ENCODE measurements at places on chromosomes 7 and 10.

DNA sequence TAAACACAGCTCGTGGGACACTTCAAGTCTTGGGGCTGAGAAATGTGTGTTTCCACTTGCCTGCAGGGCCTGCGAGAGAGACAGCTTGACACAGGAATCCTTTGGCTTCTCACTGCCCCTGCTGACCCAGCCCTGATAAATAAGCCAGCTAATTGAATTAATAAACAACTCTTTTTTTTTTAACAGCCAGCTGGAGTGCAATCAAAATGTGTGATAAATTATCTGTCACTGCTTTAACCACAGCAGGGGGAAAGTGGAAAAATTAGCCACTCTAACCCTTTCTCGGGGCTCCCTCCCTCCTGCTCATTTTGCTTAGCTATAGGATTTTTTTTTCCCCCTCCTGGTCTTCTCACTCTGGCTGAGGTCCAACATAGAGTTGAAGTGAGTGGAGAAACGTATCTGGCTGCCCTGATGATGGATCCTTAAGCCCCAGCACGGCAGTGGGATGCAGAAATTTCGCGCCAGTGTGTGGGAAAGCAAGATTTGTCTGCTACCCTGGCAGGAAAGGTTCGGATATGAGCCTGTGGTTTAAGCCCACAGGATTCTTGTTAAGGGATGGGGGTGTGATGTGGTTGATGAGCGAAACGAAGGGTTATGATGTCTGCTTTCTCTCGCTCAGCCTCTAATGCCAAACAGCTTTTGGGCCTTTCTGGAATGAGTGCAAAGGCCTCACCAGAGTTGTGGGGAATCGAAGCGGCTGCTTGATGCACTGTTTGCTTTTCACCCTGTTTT is 173.8 kb downstream of the TRIL start:
- no peak for DNase-seq

DNA sequence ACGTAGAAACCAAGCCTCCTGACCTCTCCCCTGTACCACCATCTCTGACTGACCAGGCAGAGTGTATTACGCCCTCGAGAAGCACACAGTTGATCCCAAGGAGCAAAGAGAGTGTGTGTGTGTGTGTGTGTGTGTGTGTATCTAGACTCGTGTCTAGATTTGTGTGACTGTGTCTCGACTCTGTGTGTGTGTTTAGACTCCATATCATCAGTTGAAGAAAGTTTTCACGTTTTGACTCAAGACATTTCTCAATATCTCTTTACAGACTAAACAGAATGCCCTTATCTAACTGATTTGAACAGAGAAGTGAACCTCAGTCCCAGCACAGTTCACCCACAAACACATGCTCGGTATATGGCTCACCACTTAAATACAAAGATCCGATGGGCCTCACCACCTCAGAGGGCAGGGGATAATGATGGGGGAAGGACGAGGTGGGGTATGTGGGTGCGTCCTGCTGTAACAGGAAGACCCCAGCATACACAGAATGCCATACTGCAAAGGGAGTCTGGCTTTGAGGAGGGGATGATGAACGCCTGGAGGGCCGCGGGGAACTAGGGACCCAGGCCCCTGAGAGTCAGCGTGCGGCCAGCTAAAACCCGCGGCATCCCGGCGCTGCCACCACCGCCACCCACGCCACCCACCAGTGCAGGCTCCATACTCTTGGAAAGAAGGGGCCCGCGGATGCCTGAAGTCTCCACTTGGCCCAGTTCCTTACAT is 780 bp downstream of the ALDH18A1 start:
- DNase-seq = peak; percentile 51

GRCh38 chr10:29734640-29734961 is 99.8 kb upstream of the SVIL start:
- peak; percentile 47 for DNase-seq

- peak; percentile 29 for DNase-seq
These were observed 92.6 kb downstream of the CHST15 start for GRCh38 chr10:124000792-124001201.

- peak; percentile 95 for DNase-seq
These were observed 770.4 kb downstream of the TNS3 start for GRCh38 chr7:46811529-46811928.

GRCh38 chr7:16648551-16648950 is 2.6 kb downstream of the BZW2 start:
- DNase-seq = no peak

- DNase-seq = peak; percentile 46
These were observed 46.0 kb downstream of the ATAD1 start for GRCh38 chr10:87771871-87772500.

DNA sequence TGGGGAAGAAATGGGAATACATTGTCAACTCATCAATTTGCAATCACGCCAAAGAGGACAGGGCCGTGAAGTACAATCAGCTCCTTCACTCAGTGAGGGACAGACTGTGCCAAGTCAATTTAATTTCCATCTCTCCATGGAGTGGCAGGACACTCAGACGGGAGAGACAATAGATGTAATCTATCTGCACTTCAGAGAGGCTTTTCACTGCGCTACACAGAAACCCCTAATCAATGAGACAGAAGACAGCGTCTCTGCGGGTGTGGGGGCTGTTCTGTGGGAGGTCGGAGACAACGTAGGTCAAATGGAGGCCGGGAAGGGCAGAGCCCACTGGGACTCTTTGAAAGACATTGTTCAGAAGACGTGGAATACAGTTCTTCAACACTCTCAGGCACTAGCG is 541.0 kb upstream of the ADARB2 start:
- DNase-seq = no peak

DNA sequence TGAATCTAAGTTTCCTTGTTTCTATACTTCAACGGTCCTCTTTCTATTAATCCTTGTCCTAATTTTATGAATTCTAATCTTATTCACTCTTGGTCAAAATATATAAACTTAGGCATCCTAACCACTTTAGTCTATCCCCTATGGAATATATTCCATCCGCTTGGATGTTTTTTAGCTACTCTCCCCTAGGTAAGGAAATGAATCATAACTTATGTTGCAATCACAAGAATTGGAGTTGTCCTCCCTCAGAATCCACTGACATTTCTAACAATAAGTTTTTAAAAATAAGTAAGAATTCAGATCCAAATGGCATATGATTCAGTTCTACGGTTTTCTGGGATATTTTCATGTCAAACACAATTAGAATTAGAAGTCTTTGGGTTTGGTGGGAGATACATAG is 1081.6 kb downstream of the SORCS1 start:
- peak; percentile 29 for DNase-seq

DNA sequence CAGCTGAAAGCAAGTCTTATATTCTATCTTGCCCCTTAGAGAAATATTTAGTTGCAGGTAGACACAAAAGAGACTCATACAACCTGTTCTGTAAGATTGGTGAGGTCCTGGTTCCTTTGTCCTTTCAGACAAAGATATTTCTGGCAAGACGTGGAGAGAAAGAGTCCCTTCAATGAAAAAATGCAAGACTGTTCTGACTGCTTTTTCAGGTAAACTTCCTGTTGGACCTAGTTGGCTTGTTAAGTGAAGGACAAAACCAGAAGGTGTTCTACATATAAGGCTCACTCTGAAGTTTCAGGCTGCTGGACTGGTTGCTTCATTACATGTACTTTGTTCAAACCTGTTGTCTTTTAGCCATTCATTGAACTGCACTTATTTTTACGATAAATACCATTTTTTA is 119.0 kb upstream of the PTPRZ1 start:
- DNase-seq = no peak

- DNase-seq = peak; percentile 25
These were observed 1.3 kb downstream of the CUTC start for GRCh38 chr10:99733366-99733765.

GRCh38 chr7:138843632-138844580 is 45.9 kb upstream of the ATP6V0A4 start:
- peak; percentile 24 for DNase-seq

DNA sequence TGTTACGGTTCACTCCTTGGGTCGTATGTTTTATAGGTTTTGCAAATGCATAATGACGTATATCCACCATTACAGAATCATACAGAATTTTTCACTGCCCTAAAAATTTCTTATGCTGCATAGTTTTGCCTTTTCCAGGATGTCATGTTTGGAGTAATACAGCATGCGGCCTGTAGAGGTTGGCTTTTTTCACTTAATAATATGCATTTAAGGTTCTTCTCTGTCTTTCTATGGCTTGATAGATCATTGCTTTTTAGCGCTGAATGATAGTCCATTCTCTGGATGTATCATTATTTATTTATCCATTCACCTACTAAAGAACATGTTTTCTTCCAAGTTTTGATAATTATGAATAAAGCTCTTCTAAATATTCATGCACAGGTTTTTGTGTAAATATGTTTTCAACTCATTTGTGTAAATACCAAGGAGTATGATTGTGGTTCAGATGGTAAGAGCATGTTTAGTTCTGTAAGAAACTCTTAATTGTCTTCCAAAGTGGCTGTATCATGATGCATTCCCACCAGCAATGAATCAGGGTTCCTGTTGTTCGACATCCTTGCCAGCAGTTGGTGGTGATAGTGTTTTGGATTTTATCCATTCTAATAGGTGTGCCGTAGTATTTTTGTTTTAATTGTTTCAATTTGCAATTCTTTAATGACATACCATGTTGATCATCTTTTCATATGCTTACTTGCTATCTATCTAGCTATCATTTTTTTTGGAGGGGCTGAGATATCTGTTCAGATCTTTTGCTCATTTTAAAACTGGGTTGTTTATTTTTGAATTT is 531.2 kb upstream of the GHITM start:
- no peak for DNase-seq

GRCh38 chr7:106755641-106756040 is 94.7 kb upstream of the CCDC71L start:
- no peak for DNase-seq

GRCh38 chr7:105934572-105935185 is 28.4 kb upstream of the CDHR3 start:
- peak; percentile 69 for DNase-seq

GRCh38 chr7:40714363-40715052 is 579.7 kb downstream of the SUGCT start:
- DNase-seq = peak; percentile 68

- peak; percentile 41 for DNase-seq
These were observed 46.6 kb downstream of the ATXN7L1 start for GRCh38 chr7:105829681-105830322.

DNA sequence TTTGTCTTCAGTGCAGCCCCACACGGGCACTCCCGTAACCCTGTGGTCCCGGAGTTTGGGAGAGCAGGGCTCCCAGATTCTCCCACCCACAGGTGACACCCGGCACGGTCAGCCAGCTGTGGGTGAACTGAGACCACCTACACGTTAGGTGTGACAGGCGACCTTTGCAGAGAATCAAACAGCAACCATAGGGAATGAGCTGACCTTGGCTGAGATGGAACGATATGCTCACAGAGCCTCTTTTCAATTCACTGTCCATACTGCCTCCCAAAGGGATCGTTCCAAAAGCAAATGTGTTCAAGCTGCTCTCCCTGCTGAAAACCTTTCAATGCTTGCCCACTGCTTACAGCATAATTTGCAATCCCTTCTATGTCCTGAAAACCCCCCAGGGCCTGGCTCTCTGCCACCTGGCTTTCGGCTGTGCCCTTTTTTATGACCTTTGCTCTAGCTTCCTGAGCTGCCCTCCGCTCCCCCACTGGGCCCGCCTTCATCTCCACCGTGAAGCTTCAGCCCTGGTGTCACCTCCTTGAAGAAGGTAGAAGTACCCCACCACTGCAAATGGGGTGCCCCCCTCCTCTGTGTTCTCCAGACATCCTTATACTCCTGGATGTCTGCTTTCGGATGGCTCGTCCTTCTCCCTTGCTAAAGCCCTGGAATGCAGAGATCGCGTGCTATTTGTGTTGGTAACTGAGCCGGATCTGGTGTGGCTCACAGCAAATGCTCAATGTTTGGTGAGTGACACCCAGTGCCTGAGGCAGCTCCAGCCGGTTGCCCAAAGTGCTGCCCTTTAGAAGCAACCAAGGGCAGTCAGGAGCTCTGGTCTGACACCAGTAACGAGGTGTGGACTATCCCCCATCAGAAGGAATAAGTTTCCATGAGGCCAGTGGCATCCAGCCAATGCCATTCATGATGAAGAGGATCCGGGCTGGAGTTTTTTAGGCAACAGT is 90.4 kb downstream of the KIAA1549 start:
- peak; percentile 86 for DNase-seq

DNA sequence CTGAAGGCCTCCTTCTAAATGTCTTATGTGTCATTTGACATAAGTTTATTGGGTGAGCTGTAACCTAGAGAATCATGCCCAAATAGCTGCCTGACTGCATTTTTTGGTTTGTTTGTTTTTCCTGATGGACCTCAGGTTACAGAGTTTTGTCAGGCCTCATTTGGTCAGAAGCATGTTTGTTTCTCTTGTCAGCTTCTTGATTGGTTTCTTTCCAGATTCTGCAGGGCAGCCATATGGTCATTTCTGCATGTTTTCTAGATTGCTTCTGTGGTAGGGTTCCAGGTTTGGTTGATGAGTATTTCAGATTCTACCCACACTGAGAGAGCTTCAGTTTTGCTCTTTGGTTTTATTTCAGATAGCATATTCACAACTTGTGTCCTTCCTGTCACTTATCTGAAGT is 28.0 kb downstream of the GLCCI1 start:
- no peak for DNase-seq

DNA sequence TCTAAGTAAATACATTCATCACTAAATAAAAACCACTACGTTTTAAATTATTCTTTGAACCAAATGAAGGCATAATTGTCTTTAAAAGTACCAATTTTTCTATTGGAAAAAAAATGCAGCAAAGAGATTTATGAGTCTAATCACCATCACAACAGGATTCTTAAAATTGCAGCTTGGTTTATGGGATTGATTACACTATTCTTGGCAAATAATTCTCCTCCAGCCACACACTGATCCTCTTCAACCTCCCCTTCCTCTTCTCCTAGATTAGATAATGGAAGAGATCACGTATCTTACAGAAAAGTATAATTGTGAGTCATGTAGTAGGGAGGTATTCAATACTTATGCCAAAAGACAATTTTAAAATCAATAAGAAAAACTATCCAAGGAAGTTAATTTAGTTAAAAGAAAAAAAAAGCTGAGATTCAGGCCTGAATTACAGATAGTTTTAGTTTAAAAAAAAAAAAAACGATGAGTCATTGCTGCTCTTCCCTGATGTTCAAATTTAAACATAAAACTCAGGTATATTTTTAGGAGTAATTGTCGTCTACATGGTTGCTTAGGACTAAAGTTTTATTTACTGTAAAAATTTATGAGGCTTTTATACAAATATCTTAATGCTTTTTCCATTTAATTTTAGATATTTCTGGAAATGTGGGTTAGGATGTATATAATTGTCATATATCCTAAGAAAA is 133.7 kb upstream of the CDK1 start:
- DNase-seq = peak; percentile 16

DNA sequence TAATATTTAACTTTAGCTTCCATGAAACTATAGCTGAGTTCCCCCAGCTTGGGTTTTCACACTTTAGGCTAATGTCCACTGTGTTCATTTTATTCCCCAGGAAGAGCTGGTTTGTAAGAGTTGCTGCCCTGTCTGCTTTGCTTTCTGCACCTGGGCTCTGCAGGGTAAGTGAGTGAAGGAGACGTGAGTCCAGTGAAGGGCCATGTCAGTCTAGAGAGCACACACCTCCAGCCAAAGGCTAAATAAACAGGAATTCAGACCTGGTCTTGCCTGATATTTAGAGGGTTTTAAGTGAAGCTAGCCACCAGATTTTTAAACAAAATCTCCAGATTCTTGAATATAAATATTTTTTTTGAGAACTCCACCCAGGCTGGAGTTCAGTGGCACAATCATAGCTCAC is 24.5 kb upstream of the FZD1 start:
- no peak for DNase-seq
